Muscle of arm (tissue), 14 donors: ENCODE measurements at places on chromosomes 5 and 9. TPM values are rescaled to one million over a fixed set of nuclear protein-coding genes. Genes with fewer than 3 reads are reported as not detected.

Gene WWC1
- polyA plus RNA-seq: 15.5 TPM

Gene SPATA31D4
- polyA plus RNA-seq: not detected

DNA sequence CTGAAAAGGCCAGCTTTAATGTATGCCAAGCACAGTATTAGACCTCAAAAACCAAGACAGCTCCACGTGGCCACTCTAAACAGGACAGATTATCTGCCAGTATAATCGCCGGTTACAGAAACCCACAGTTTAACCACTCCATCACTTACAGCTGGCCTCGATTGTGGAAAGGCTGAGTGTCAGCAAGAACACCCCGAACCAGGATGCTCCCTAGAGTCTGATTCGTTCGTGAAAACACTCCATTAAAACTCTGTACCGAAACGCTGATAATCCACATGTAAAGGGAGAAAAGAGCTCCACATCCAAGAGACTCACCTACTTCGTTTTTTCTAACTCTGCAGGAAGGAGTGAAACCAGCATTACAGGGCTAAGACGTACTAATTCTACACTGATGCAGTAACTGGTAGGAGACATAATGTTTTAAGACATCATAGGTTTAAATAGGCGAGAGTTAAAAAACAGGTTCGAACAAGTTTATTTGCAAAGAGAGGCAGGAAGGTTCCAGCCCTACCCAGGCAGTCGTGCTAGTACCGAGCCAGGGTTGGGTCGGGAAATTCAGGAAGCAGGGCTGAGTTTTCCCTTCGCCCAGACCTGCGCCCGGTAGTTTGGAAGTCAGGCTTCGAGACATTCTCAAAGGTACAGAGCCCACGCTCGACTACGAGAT is 949 bp downstream of the SERINC5 start:
- peak; percentile 55 for DNase-seq

Gene C5orf52
- not detected for polyA plus RNA-seq

Gene DYNC2I2
- 33.4 TPM for polyA plus RNA-seq
